ENCODE measurements at places on chromosomes 13 and 19. TPM values are rescaled to one million over a fixed set of nuclear protein-coding genes. Genes with fewer than 3 reads are reported as not detected.

- H3K27ac ChIP-seq: no peak overlapping the region
- H3K27me3 ChIP-seq: no peaks in the 10 kb centered on the region
- H3K4me3 ChIP-seq: no peak overlapping the region
- H3K36me3 ChIP-seq: no peaks in the 10 kb centered on the region
- no peak for DNase-seq
Observed at GRCh38 chr13:25420161-25420560, 48.4 kb downstream of the ATP8A2 start.

GRCh38 chr13:72959643-72960042 lies 99.2 kb upstream of the KLF5 start:
- H3K27me3 ChIP-seq: no peaks in the 10 kb centered on the region
- peak overlapping the region; percentile 61 for H3K27ac ChIP-seq
- peaks cover 29% of the 10 kb centered on the region for H3K4me1 ChIP-seq
- DNase-seq: no peak
- H3K4me3 ChIP-seq: peak overlapping the region; percentile 7

DNA sequence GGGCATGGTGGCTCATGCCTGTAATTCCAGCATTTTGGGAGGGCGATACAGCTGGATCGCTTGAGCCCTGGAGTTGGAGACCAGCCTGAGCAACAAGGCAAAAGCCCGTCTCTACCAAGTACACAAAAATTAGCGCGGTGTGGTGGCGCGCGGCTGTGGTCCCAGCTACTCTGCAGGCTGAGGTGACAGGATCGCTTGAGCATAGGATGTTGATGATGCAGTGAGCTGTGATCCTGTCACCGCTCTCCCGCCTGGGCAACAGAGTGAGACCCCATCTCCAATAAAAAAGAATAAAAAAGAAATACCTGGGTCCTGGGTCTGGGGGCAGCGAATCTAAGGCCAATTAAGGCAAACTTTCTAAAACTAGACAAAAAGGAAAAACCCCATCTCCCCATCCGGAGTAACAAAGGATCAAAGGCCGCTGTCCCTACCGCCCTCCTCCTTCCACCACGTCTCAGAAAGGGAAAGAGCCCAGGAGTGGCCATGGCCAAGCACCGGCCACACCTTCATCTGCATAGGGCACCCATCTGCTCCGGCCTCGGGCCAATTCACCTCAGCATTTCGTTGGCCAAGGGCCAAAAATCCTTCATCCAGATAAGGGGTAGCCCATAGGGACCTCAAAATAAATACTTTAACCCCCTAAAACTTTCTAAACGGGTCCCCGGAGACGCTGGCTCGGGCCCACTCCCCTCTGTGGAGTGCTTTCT lies 851 bp downstream of the ZNF320 start:
- peak overlapping the region; percentile 99 for H3K4me3 ChIP-seq
- H3K27me3 ChIP-seq: no peaks in the 10 kb centered on the region
- peaks cover 12% of the 10 kb centered on the region for H3K4me1 ChIP-seq

DNA sequence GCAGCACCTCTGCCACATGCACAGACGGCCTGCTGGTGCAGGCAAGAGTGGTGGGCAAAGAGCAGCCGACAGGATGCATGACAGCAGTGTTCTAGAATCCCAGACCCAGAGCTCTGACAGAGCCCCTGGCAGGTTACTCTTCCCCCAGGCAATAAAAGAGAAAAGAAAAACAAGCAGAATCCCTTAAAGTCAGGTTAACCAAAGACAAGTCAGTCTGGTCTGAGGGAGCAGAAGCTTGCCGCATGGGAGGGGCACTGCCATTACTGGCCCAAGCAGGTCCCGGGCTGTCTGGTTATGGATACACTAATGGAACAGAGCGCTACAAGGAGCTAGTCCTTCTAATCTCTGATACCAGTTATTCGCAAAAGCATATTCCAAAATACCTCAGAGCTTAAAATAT lies 36.1 kb upstream of the DOCK9 start:
- peaks cover 12% of the 10 kb centered on the region for H3K4me1 ChIP-seq
- no peaks in the 10 kb centered on the region for H3K36me3 ChIP-seq
- H3K4me3 ChIP-seq: no peak overlapping the region
- H3K27ac ChIP-seq: no peak overlapping the region

DNA sequence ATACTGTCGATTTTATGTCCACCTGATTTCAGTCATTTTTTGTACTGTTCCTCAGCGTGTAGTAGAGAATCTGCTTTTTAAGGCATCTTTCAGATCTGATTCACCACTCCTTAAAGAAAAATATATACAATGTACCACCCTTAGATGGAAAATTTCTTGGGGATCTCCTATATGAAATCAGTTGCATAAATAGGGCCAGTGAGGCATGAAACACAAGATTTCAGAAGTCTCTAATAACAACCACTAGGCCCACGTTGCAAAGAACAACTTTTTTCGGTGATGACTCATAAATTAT lies 1.4 kb downstream of the USP12 start:
- H3K27ac ChIP-seq: peak overlapping the region; percentile 81
- H3K4me3 ChIP-seq: peak overlapping the region; percentile 77
- DNase-seq: no peak
- no peaks in the 10 kb centered on the region for H3K36me3 ChIP-seq
- peaks cover 27% of the 10 kb centered on the region for H3K4me1 ChIP-seq

Gene LRRC4B
- 1.0 TPM for total RNA-seq

DNA sequence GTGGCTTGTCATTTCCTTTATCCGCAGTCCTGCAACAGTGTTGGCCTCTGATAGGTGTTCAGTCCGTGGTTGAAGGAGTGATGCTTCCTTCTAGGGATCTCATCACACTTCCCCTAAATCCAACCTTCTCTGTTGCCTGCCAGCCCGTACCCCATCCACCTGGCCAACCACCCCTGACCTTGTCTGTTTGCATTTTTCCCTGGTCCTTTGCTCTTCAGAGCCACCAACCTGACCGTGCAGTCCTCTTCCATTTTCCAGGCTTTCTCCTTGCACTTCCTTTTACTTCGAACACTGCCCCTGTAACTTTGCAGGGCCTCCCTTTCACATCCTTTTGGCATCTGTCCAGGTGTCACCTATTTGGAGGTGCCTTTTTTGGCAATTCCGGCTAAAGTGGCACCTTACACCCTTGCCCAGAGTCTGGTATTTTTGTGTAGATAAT lies 696 bp downstream of the ZNF460 start:
- peaks cover 12% of the 10 kb centered on the region for H3K36me3 ChIP-seq
- peaks cover 25% of the 10 kb centered on the region for H3K4me1 ChIP-seq
- peak overlapping the region; percentile 99 for H3K27ac ChIP-seq
- peak overlapping the region; percentile 55 for H3K4me3 ChIP-seq
- H3K27me3 ChIP-seq: no peaks in the 10 kb centered on the region
- DNase-seq: peak; percentile 1
